ENCODE measurements at places on chromosomes 13 and 19.

GRCh38 chr13:94247890-94248289 lies 231.6 kb downstream of the DCT start:
- DNase-seq = no peak

GRCh38 chr19:49347835-49348234 lies 12.6 kb downstream of the CD37 start:
- DNase-seq = no peak

GRCh38 chr19:18425515-18426415 lies 6.6 kb downstream of the SSBP4 start:
- DNase-seq = no peak

GRCh38 chr19:30330266-30330665 lies 41.9 kb upstream of the ZNF536 start:
- DNase-seq = no peak

- no peak for DNase-seq
Measured at GRCh38 chr13:87851410-87851809, 180.2 kb downstream of the SLITRK5 start.

DNA sequence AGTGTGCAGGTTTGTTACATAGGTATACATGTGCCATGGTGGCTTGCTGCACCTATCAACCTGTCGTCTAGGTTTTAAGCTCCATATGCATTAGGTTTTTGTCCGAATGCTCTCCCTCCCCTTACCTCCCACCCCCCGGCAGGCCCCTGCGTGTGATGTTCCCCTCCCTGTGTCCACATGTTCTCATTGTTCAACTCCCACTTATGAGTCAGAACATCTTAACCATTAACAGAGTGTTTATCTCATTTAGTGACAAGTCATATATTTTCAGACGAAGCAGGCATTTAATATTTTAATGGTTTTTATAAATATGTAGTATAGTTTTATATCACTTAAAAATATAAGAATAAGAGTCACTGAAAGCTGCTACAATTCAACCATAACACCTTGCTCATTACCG lies 780.5 kb upstream of the ARGLU1 start:
- DNase-seq = no peak
